ENCODE measurements at places on chromosomes 6 and 20. TPM values are rescaled to one million over a fixed set of nuclear protein-coding genes. Genes with fewer than 3 reads are reported as not detected.

The IP6K3 gene
- 4.6 TPM for total RNA-seq

- H3K4me1 ChIP-seq = no peaks in the 10 kb centered on the region
- no peaks in the 10 kb centered on the region for H3K36me3 ChIP-seq
These were observed 18.5 kb upstream of the UBR2 start for GRCh38 chr6:42545226-42545773.

DNA sequence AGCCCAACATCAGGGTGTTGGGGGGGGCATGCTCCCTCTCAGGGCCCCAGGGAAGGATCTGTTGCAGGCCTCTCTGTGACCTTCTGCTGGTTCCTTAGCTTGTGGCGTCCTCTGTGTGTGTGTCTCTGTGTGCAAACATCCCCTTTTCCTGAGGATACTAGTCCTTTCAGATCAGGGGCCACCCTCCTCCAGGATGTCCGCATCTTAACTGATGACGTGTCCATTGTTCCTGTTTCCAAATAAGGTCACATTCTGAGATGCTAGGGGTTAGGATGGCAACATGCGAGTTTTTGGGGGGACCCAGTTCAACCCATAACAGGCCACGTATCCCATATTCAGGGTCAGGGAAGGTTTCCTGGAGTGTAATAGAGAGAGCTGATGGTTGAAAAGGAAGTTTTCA lies 40.9 kb downstream of the GMPR start:
- H3K36me3 ChIP-seq = no peaks in the 10 kb centered on the region
- no peak for DNase-seq
- no peak overlapping the region for H3K27ac ChIP-seq
- no peak overlapping the region for H3K4me3 ChIP-seq
- no peaks in the 10 kb centered on the region for H3K4me1 ChIP-seq

The PNLDC1 gene
- 0.49 TPM for total RNA-seq

The TSPO2 gene
- not detected for total RNA-seq

The ESR1 gene
- total RNA-seq = 5.7 TPM

DNA sequence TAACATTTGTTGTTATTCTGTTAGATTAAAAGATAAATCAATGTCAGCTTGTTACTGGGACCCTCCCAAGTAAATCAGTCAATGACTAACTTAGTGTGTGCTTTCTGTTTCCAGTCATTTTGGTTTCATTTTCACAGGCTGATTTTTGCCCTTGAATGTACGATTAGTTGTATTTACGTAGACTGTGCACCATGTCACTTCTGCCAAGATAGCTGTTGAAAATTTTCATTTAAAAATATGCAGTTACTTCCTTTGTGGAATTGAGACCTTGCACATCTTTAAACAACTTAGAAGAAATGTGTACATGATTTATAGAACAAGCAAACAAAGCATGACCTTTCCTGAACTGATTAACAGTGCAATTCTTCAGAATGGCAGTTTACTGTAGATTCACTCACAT lies 944.8 kb upstream of the CITED2 start:
- H3K4me3 ChIP-seq = peak overlapping the region; percentile 10
- no peaks in the 10 kb centered on the region for H3K36me3 ChIP-seq
- H3K4me1 ChIP-seq = peaks cover 15% of the 10 kb centered on the region
- H3K27ac ChIP-seq = no peak overlapping the region

The UBD gene
- 1.1 TPM for total RNA-seq

DNA sequence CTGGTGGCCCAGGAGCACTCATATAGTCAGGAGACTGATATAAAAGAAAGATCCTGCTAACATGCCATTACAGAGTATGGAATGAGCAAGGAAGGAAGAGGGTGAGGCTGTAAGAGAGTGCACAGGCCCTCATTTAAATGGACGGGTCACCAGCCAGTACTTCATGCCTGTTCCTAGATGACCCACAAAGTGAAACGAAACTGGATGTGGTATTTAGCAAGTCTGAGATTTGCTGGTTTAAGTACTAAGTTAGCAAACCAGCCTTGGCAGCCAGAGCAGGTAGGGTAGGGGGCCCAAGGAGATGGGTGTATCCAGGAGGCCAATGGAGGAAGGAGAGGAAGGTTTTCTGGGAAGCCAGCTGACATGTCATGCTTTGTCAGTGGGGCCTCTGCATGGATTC lies 15.9 kb downstream of the NT5E start:
- DNase-seq = no peak
- no peaks in the 10 kb centered on the region for H3K4me1 ChIP-seq
- no peaks in the 10 kb centered on the region for H3K27me3 ChIP-seq
- H3K4me3 ChIP-seq = no peak overlapping the region

DNA sequence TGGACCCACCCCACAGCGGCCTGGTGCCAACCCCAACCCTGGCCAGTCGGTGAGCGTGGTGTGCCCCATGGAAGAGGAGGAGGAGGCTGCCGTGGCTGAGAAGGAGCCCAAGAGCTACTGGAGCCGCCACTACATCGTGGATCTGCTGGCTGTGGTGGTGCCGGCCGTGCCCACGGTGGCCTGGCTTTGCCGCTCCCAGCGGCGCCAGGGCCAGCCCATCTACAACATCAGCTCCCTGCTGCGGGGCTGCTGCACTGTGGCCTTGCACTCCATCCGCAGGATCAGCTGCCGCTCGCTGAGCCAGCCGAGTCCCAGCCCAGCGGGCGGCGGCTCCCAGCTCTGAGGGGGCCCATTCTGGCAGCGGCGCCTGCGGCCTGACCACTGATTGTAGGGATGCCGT lies 23.2 kb downstream of the SDCBP2 start:
- DNase-seq = no peak
- H3K4me1 ChIP-seq = no peaks in the 10 kb centered on the region
- no peaks in the 10 kb centered on the region for H3K36me3 ChIP-seq
- H3K27ac ChIP-seq = no peak overlapping the region

DNA sequence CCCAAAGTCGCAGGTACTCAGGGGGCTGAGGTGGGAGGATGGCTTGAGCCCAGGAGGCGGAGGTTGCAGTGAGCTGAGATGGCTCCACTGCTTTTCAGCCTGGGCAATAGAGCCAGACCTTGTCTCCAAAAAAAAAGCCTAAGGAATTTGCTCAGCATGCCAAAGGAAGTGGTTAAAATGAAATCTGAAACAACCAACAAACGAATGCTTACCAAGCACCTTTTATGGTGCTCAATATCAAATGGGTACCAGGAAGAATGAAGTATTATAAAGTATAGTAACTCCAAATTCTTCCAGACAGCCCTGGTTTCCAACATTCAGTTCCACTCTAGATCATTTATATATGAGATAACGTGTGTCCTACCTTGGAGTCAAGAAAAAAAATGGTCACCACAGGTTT lies 14.0 kb downstream of the GMDS start:
- no peaks in the 10 kb centered on the region for H3K36me3 ChIP-seq
- H3K27ac ChIP-seq = no peak overlapping the region
- no peaks in the 10 kb centered on the region for H3K4me1 ChIP-seq

- no peak overlapping the region for H3K4me3 ChIP-seq
- DNase-seq = no peak
- H3K4me1 ChIP-seq = peaks cover 5% of the 10 kb centered on the region
- no peak overlapping the region for H3K27ac ChIP-seq
- no peaks in the 10 kb centered on the region for H3K36me3 ChIP-seq
- H3K27me3 ChIP-seq = peaks cover 54% of the 10 kb centered on the region
These were observed 99.1 kb upstream of the PRDM1 start for GRCh38 chr6:105986998-105987397.

The NOX3 gene
- not detected for total RNA-seq

- no peak overlapping the region for H3K27ac ChIP-seq
- H3K27me3 ChIP-seq = no peaks in the 10 kb centered on the region
- H3K4me1 ChIP-seq = peaks cover 13% of the 10 kb centered on the region
- H3K4me3 ChIP-seq = no peak overlapping the region
- peaks cover 7% of the 10 kb centered on the region for H3K36me3 ChIP-seq
- no peak for DNase-seq
These were observed 2.6 kb downstream of the ZNF165 start for GRCh38 chr6:28082939-28083338.

- H3K27ac ChIP-seq = no peak overlapping the region
- H3K4me1 ChIP-seq = no peaks in the 10 kb centered on the region
- H3K36me3 ChIP-seq = no peaks in the 10 kb centered on the region
- no peak overlapping the region for H3K4me3 ChIP-seq
- DNase-seq = no peak
- H3K27me3 ChIP-seq = no peaks in the 10 kb centered on the region
These were observed 14.9 kb downstream of the TTBK1 start for GRCh38 chr6:43258180-43258579.

- peaks cover 3% of the 10 kb centered on the region for H3K4me1 ChIP-seq
- H3K36me3 ChIP-seq = no peaks in the 10 kb centered on the region
- H3K27me3 ChIP-seq = no peaks in the 10 kb centered on the region
- DNase-seq = no peak
- no peak overlapping the region for H3K27ac ChIP-seq
These were observed 14.3 kb upstream of the PIM1 start for GRCh38 chr6:37155394-37156312.

DNA sequence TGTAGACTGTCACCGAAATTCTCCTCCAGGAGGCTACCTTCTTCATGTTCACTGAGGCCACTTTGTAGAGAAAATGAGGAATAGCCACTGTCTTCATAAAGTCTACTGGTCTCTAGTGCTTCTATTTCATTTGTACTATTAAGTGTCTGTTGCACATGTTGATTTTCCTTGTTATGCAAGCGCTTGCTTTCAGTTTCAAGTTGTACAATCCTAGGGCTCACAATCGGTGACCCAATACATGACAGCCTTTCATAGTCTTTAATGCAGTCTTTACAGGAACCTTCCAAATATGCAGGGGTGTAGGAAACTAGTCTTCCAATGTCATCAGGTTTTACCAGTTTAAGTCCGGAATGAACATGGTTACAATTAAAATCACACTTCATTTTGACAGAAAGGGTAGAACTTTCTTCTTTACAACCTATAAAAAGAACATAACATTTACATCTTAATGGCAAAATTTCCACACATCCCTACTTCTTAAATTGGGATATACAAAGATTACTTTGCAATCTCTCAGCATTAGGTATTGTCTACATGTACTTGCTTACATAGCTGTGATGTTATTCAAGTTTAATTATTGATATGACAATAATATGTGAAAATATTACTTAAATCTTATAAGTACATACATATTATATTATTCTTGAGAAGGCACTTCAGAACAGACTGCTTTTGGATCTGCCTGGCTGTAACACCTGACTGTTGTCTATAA lies 7.5 kb downstream of the FBXO5 start:
- DNase-seq = no peak
- H3K27me3 ChIP-seq = no peaks in the 10 kb centered on the region

DNA sequence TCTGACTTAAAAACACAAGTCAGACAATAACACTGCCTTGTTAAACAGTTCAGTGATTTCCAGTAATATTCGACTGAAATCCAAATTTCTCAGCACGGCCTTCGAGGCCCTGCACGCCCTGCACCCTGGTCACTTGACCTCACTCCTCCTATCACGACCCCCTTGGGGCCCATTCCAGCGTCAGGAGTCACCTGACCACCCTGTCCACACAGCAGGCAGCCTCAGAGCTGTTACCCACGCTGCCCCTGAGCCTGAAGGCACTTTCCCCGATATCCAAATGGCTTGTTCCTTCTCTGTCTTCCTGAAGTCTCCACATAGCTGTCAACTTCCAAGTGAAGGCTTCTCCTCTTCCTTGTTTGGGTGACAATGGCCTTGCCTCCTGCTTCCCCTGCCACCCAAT lies 33.1 kb upstream of the SMOC2 start:
- H3K27me3 ChIP-seq = no peaks in the 10 kb centered on the region
- no peak overlapping the region for H3K4me3 ChIP-seq
- H3K27ac ChIP-seq = no peak overlapping the region

Measured in upper lobe of right lung (tissue), 1 donor.